ENCODE measurements at places on chromosomes 13 and 19.
A peak's percentile ranks its signal among the peaks of the same experiment; 100 is the strongest.

- no peak for DNase-seq
Observed at GRCh38 chr19:47549261-47549862, 23.6 kb downstream of the ZNF541 start.

GRCh38 chr13:98563071-98563470 lies 13.8 kb downstream of the STK24 start:
- DNase-seq = no peak

GRCh38 chr19:15575406-15575805 lies 39.6 kb upstream of the CYP4F8 start:
- DNase-seq = no peak

GRCh38 chr13:42331009-42331408 lies 59.1 kb downstream of the AKAP11 start:
- DNase-seq = no peak

DNA sequence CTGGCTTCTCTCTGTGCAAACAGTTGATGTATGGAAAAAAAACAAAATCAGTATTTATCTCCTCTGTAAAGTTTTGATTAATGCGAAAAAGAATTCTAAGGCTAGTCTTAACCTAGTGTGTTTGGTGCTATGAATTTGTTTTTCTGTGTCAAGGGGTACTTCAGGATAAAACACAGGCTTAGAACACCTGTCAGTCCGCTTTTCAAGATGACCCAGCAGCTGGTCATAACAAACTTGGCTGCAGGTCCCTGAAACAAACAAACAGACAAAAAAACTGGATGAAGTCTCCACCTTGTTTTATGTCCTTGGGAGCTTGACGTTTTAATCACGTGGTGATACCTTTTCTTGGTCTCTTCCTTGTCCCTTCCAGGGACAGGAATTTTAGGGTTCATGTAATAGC lies 689.3 kb downstream of the UQCRFS1 start:
- DNase-seq = peak; percentile 44

GRCh38 chr13:52921194-52921593 lies 72.8 kb upstream of the PCDH8 start:
- DNase-seq = no peak

DNA sequence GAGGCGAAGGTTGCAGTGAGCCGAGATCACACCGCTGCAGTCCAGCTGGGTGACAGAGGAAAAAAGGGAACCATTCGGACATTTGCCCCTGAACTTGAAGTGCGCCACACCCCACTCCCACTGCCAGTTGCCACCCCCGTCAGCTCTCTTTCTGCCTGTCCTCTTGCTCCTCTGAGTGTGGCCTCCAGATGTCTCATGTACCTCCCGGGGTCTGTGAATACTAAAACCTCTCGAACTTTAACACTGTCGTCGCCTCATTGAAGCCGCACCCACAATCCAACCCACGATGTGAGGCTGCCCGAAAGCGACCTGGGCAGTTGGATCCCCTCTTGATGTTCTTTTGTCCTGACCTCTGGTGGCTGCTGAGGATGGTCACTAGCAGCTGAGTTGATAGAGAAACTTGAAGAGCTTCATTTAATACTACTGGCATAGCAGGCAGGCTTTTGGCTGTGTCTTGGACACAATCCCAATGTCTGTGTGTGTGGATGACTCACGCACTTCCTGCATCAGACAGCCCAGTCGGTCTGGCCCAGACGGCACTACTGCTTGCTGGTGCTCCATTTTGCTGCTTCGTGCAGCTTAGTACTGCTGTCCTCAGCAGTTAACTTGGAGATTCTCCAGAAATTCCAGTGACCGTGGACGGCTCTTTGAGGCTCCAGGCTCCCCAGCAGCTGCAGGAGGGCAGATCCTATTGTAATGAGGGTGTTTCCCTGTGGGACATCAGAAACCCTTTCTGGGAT lies 4.2 kb downstream of the FPR3 start:
- no peak for DNase-seq

DNA sequence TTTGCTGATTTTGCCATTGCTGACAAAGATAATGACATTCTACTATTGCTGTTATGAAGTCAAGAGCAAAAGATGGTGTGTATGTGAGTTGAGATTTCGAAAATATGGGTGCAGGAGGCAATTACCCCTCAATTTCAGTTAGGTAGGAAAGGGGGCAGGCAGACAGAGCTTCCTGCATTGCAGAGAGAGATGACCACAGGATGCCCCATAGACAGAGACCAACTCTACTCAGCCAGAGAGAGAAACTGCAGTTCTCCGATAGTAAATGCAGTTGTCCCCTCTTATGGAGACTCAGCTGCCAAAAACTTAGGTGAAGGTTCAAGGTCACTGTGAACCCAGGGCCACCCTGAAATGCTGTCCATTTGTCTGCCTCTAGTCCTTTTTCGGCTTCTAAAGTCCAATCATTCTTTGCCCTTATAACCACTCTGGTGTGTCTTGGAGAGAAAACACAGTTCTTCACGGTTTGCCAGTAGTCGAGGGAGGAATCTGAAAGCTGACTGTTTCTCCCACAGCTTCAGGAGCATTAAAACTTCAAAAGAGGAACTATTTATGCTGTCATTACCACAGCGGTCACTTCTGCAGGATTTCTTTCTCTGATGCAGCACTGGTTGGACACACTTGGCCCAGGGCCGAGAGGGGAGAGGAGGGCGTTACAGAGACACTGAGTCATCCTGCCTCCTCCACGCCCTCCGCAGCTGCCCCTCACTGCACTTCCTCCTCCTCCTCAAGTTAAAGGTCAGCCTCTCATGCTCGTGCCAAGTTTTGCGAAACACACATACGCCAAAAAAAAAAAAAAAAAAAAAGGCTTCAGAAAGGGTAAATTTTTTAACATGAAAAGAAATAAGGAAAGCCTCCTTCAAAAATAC lies 264.3 kb downstream of the FOXO1 start:
- no peak for DNase-seq

- DNase-seq = no peak
Observed at GRCh38 chr13:104625201-104625600, 1559.0 kb upstream of the SLC10A2 start.

DNA sequence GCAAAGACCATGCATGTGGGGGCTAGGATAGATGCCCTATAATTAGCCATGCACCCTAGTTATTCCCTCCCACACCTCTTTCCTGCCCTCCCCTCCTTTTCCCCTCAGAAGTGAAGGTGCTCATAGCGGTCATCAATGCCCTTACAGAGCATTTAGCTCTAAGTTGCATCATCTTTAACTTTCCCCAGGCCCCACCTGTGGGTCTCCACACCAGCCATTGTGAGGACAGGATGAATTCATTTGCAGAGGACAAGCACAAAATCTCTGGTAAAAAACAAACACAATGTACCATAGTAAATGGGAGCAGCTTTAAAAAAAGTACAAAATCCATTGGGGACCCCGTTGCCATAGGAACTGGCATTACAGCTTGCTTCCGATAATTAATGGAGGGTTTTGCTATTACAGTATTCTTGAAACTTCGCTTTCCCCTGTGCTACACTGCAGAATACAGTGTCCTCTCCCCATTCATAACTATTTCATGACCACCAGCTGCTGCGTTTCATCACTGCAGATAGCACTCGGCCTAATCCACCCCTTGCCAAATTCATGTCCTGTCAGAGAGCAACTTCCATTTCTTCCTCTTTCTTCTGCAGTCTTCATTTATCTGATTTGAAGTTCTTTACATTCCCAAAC lies 110.5 kb downstream of the ZDHHC20 start:
- no peak for DNase-seq

- DNase-seq = no peak
Observed at GRCh38 chr13:48879432-48879831, 96.3 kb upstream of the FNDC3A start.

- no peak for DNase-seq
Observed at GRCh38 chr19:53670345-53670744, 38.5 kb downstream of the DPRX start.

- peak; percentile 97 for DNase-seq
Observed at GRCh38 chr13:44435142-44435918, 61.7 kb downstream of the SERP2 start.

GRCh38 chr13:102139626-102140025 lies 262.2 kb downstream of the FGF14 start:
- no peak for DNase-seq

Measured in NCI-H1092 (cell line).